ENCODE measurements at places on chromosomes 11 and 22.

DNA sequence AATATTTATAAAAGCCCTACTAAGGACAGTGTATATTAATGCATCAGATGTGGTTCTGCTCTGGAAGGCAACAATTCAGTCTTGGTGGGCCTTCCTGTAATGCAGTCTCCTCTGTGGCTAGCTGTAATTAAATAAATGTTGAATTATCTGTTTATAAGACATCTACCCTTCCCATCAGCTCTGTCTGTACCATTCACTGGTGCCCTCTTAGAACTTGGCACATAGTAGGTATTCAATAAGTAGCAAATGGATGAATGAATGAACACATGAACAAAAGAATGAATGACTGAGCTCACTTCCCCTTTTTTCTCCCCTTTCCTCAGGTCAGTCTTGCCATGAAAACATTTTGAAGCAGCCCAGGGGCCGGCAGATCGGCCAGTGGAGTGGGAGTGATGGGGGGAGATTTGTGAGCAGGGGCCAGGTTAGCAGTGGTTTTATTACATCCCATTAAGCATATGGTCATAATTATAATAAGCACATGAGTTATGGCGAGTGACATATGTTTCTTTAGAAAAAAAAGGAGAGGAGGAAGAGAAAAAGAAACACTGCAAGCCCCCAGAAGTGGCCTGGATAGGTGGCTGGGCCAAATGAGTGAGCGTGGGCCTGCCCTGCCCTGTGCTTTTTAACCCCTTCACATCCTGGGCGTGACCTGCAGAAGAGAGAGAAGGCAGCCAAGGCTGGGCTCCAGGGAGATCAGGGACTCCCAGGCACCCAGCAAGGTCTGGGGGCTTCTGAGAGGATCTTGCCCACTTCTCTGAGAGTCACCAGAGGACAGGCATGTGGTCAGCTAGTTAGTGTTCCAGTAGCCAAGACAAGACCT lies 48.6 kb upstream of the CD82 start:
- no peak for DNase-seq

DNA sequence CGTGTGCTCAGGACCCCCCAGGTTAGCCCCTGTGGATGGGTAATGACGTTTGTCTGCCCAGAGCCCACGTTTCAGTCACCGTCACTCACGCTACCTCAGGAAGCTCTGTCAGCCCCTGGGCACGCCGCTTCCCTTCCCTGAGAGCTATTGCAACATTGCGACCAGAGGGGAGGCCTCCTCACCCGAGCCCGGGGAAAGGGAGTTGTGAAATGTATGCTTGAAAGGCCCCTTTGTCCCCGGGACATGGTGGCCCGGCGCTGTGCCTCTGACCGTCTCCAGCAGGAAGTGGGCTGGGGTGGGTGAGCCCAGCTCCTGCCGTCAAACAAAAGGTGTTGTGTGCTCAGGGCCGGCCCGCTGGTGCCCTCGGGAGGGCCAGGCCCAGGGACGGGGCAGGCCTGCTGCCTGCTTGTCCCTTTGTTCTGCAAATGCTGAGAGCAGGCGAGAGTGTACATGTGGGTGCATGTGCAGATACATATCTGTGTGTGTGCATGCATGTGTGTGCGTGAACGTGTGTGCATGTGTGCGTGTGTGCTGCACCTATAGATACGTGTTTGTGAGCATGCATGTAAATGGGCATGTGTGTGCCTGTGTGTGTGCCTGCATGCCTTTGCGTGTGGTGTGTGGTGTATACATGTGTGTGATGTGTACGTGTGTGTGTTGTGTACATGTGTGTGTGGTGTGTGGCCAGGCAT lies 1125.0 kb downstream of the BRD1 start:
- no peak for DNase-seq

GRCh38 chr22:31861226-31861840 lies 83.0 kb upstream of the YWHAH start:
- no peak for DNase-seq

DNA sequence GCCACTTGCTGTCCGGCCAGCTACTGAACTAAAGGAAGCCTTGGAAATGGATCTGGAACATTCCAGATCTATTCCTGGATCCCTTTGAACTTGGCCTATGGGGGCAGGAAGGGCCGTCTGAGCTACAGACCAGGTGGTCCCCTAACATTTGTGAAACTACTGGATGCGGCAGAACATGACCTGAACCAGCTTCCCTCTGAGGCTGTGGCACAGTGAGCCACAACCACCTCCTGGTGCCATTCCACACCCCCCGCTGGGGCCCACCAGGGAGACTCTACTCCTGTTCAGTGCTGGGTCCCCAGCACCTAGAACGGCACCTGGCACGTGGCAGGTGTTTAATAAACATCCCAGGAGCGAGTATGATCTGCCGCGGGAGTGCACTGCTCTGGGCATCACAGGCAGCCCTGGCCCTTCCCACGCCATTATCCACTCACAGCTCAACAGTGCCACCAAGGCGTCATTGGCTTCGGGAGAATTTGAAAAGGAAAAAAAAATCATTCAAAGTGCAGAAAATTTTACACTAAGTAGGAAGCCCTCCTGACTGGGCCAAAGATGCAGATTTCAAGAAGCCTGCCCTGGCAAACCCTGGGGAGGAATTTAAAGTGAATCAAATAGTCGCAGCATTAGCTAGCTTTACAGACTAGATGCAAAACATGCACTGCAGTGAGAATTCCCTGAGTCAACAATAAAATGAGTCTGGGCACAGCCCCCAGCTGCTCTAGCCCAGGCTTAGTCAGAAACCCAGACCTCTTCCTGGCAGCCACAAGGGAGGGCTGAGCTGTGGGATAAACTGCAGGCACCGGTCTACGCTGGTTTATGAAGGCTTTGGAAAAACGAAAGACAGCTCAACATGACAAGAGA lies 14.3 kb upstream of the EFCAB6 start:
- DNase-seq = peak; percentile 65

GRCh38 chr11:121590772-121591404 lies 138.1 kb upstream of the SORL1-AS1 start:
- no peak for DNase-seq

DNA sequence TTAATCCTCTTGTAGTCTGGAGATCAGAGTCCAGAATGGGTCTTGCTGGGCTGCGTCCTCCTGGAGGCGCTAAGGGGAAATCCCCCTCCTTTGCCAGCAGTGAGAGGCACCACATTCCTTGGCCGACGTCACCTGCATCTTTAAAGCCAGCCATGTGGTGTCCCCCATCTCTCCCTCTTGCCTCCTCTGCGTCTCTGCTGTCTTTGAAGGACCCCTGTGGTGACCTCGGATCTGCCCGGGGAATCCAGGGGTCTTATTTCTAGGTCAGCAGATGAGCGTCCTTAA lies 27.2 kb upstream of the PARVB start:
- no peak for DNase-seq

GRCh38 chr11:76768088-76768908 lies 14.9 kb upstream of the TSKU start:
- DNase-seq = peak; percentile 28

- DNase-seq = no peak
Measured at GRCh38 chr11:11583801-11584529, 37.8 kb downstream of the GALNT18 start.

DNA sequence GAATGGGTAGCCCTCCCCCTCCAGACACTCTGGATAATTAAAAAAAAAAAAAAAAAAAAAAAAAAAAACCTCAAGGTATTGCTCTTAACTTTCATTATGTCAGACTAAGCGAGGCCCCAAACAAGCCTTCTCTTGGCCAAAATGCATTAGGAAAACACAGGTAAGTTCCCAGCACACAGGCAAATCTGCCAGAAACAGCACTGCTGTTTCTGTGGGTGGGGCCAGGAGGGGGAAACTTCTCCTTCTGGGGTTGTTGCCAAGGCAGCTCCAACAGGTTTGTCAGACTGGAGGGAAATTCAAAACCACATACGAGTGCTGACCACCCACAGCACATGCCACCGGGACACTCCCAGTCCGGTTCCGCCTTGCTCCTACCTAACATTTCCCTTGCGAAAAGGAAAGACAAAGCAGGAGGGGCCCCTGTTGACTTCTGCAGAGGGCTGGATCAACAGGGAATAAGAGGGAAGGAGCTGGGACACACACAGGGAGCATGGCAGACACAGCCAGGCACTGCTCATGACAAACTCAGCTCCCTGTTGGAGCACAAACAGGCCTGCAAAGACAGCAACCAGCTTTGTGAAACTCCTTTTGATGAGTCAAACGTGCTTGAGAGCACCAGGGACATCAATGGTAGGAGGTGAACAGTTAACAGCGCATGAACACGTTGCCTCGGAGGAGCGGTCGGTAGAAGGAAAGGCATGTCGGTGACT lies 55.0 kb downstream of the MYH9 start:
- peak; percentile 73 for DNase-seq
